ENCODE measurements at places on chromosomes 12 and 14.

GRCh38 chr12:112198120-112198733 lies 72.9 kb downstream of the TRAFD1 start:
- DNase-seq = peak; percentile 41

- no peak for DNase-seq
Measured at GRCh38 chr12:131089531-131090273, 136.0 kb downstream of the ADGRD1 start.

GRCh38 chr12:132528564-132529106 lies 38.7 kb downstream of the FBRSL1 start:
- no peak for DNase-seq

- no peak for DNase-seq
Measured at GRCh38 chr12:91937009-91937408, 208.6 kb downstream of the BTG1 start.

GRCh38 chr14:63878052-63878451 lies 25.2 kb downstream of the SYNE2 start:
- DNase-seq = no peak
